ENCODE measurements at places on chromosomes 7 and 10.

DNA sequence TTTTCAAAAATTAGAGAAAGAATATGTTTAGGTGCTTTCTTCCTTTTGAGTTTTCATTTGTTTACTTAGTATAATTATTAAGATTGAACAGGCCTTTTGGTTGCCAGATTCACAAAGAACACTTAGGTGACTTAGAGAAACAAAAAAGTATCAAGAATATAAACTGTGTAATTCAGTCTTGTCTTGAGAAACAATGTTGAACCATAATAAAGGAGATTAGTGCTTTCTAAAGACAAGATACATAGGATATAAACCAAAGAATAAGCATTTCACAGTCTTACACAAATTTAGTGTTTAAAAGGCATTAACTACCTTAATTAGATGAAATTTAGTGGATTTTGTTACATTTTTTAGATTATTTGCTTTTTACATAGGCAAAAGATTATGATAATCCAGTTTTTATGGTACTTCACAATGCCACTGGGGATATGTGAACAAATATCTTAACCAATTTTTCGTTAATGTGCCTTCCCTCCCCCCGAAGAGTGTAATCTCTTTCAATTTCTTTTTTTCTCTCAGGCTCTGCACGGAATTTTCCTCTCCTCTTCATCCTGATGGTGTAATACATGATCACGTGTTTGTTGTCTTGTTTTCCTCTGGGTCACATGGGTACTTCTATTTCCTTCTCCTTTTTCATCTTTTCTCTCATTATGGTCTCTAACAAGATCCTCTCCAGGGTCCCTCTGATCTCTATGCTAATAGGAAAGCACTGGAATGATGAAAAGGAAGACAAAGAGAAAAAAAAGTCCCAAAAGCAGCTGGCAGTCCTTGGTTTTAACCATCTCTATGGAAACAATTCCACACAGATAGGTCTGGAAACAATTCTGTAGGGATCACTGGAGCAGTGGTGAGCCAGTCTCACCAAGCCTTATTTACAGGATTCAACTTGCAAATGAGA lies 3.7 kb upstream of the HNRNPH3 start:
- DNase-seq = no peak

DNA sequence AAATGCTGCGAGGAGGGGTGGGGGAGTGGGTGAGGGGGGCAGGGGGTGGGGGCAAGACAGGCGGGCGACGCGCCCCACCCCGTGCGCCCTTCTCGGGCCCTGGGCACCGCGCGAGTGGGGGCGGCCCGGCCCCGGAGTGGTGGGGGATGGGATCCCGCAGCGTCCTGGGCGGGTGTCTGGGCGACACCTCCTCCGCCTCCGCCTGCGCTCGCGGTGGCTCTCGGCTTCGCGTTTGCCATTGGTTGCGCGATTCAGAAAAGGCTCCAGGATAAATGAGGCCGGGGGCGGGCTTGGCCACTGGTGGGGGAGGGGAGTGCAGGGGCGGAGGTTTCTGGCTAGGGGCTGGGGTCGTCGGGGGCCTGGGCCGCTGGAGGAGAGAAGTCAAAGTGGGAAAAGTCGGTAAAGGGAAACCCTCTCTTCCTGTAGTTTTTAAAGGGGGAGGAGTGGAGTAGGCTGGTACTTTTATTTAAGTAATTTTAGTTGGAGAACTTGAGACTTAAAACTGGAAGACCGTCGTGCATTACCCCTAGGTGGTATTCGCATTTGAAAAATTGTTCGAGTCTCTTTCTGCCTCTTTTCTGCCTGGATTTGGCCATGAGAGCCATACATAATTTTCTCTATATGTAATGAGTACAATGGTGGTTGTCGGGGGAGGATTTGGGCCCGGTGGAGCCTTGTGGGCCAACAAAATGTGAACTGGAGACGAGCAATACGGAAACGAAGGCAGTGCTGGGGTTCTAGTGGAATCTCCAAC lies 992 bp upstream of the IGF2BP3 start:
- peak; percentile 56 for DNase-seq

DNA sequence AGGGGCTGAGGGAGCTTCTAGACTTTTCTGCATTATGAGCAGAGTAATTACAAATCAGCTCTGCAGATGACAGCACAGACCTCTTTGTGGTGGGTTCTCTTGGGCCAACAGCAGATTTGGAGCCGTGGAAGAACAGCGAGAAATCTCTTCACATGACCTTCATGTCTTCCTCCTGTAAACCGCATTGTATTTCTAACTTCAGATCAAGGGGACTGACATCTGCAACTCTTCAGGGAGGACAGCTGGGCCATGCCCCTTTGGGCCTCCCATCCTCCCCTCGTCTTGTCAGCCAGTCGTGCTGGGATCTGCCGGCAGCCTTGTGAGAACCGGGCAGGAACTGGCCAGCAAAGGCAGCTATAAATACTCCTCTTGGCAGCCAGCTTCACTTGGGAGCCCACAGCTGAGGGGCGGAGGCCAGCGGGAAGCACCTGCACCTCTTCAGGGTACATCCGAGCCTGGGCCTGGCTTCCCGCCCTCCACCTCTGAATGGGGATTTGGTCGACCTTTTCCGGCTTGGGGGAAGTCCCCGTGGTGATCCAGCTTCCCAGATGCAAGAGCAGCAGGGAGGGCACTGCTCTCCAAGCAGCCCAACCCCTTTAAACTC lies 54.7 kb downstream of the STEAP1B start:
- no peak for DNase-seq

GRCh38 chr7:41754046-41754445 lies 51.2 kb upstream of the INHBA start:
- DNase-seq = no peak

GRCh38 chr7:74029089-74029785 lies 1.3 kb downstream of the ELN start:
- DNase-seq = no peak

- peak; percentile 73 for DNase-seq
Measured at GRCh38 chr7:44637788-44638594, 31.6 kb downstream of the OGDH start.

GRCh38 chr10:72459301-72459700 lies 104.6 kb upstream of the DNAJB12 start:
- DNase-seq = no peak

DNA sequence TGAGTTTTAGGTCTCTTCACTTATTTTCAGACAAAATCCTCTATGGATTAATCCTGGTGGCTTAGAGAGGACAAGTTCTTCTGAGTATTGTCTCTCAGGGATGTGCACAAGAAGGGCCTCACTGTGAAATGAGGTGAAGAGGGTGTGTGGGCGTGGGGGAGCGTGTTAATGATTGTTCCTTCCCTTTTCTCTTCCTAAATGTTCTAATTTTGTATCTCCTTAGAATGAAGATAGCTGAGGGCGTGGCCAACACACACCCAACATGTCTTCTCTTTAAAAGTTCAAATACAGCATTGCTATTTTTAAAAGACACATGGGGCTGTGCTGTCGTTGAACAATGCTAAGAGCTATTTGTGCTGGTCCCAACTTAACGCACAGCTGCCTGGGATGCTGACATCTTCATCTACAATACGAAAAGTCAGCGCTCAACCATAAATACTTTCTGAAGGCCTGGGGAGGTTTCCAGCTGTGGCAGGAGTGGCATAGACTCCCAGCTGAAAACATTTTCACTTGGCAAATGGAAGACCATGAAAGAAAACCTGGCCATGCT lies 135.9 kb downstream of the JCAD start:
- DNase-seq = no peak

DNA sequence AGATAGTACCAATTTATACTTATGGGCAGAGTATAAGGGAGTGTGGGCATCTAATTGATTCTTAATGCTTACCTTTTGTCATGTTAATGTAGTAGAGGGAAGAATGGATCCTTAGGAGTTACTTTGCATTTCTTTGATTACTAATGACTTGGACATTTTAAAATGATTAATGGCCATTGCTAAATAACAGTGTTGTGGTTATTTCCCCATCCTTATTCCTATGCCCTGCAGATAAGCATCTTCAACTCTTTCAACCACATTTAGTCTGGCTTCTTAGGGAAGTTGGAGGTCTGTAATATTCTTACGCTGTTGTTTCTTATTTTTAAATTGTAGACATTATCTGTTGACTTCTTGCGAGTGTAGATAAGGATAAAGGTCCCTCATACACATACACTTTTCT lies 37.2 kb downstream of the KAT6B start:
- DNase-seq = no peak

- DNase-seq = no peak
Measured at GRCh38 chr7:78037603-78038002, 239.0 kb downstream of the PHTF2 start.

DNA sequence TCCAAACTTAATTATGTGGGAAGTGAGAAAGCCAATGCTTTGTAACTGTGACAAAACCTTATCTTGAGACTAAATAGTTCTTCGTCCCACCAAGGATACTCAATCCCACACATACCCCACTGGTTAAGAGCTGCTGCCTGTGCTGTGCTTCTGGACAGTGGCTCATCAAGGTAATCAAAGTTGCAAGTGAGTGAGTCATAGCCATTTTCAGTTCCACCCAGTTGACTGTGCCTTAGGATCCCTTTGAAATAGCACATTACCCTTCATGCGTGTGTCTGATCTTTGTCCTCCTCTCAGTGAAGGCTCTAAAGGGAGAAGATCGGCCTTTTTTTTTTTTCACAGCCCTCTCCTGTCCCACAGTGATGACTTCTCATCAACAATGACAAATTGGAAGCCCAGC lies 706.0 kb upstream of the AUTS2 start:
- DNase-seq = no peak

- no peak for DNase-seq
Measured at GRCh38 chr10:132252412-132252811, 55.3 kb downstream of the STK32C start.

DNA sequence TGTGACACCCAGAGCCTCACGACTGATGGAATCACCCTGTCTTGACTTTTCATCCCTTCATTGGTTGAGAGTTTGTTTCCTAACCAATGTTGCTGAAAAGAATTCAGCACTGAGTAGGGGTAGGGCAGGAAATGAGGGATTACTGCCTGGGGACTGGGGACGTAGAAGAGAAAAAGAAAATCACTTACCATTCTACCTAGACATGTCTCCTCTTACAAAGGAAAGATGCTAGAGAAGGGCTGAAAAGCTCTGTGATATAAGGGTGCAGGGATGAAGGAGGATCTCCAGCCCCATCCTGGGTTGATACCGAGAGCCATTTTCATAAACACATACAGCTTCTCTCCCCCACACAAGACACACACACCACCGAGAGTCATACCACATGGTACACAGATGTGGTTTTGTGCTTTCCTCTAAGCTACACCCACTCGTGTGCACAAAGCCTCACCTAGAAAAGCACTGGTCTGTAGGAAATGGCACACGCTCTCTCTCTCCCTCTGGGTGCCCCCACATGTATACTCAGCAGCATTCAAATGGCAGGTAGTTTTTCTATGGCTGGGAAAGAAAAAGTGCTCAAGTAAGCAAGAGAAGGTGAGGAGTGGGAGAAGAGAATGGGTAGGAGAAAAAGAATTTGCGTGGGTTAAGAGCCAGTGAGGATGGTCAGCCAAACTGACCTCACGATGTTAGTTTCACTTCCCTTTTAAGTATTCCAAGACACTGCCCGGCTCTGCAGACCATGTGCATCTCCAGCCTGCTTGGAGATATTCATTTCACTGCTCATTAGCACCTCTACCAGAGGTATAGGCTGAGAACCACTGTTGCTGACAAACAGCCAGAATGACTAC lies 85.8 kb downstream of the CALD1 start:
- DNase-seq = peak; percentile 44

- no peak for DNase-seq
Measured at GRCh38 chr7:44849885-44850544, 2.1 kb upstream of the H2AZ2 start.

DNA sequence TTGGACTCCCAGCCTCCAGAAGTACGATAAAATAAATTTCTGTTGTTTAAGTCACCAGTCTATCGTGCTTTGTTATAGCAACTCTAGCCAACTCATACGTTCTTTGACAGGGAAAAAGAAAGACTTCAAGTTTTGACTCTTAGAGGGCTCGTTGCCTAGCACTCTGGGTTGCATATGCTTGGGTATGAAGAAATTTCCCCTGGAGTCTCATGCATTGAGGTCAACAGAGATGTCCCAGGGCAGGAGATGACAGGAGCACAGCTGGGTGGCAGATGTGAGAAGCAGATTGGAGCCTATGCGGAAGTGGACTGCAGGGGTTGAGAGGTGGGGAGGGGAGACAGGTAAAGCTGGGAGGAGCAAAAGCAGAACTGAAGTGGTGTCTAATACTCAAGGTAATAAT lies 63.3 kb upstream of the JAZF1 start:
- DNase-seq = no peak

DNA sequence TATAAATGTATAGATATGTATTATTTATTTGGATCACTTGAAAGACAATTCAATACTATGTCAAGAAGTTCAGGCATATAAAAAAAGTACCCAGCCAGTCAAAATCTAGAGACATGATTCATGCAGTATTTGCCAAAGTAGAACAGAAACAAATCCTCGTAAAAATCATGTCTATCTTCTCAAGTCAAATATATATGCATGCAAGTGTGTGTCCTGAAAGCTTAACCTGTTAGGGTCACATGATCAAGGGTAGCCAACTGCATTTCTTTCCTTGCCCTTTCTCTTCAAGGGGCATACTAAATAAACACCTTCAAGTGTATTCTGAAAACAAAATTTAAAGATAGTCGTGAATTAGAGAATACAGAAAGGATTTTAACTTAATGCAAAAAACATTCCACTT lies 107.0 kb downstream of the HIBADH start:
- DNase-seq = no peak

DNA sequence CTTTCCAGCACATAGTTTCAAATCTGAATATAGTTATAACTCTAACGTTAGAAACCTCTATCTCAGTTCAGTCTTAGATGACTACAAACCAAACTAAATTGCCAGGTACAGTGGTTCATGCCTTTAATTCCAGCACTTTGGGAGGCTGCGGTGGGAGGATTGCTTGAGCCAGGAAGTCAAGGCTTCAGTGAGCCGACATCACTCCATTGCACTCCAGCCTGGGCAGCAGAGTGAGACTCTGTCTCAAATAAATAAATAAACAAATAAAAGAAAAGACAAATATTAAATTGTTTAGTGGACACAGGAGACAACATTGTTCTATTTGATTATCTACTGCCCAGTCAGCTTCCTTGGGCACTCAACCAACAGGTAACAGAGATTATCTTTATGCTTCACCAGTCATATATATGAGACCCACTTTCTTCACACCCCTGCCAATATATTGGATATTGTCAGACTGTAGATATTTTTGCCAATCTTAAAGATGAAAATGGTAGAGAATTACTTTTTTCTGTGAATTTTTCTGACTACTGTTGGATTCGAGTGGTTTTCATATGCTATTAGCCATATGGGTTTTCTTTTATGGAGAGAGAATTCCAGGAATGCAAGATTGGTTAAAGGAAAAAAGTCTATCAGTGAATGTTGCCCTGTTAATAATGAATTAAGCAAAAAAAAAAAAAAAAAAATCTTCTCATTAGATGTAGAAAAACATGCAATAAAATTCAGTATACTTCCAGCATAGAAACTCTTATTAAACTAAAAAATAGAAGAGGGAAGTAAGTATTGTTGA lies 16.0 kb downstream of the HDAC9 start:
- no peak for DNase-seq
